ENCODE measurements at places on chromosomes 5 and 9. TPM values are rescaled to one million over a fixed set of nuclear protein-coding genes. Genes with fewer than 3 reads are reported as not detected.

The NRARP gene
- total RNA-seq = 0.29 TPM

The ERCC8 gene
- total RNA-seq = 30.7 TPM

The RGS7BP gene
- total RNA-seq = not detected

The GGTA1 gene
- not detected for total RNA-seq

All from smooth muscle cell of trachea (primary cell).